ENCODE measurements at places on chromosomes 12 and 14.

GRCh38 chr14:61756135-61756534 is 6.1 kb upstream of the SNAPC1 start:
- no peak for DNase-seq

GRCh38 chr12:53974084-53975063 is at the start of gene HOTAIR:
HOTAIR (minus strand) TSS chr12:53974954.
- DNase-seq = no peak

- DNase-seq = peak; percentile 65
Measured at GRCh38 chr12:49331380-49332222, 5.4 kb downstream of the C1QL4 start.

DNA sequence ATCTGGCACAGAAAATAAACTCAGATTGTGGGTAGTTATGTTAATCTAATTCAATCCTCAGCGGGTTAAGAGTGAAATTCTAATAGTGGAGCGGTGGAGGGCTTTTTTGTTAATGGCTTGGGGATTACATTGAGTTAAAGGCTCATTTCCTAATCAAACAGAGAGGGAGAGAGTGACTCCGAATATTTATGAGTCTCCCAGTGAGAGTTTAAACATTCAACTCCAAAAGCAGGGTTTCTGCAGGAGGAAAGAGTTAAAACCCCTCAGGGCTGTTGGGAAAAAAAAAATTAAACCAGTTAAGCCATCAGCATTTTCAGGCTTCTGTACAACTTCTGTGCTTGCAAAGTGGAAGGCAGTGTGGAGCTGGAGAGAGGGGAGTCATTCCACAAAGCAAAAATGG is 62.1 kb upstream of the ESRRB start:
- no peak for DNase-seq

DNA sequence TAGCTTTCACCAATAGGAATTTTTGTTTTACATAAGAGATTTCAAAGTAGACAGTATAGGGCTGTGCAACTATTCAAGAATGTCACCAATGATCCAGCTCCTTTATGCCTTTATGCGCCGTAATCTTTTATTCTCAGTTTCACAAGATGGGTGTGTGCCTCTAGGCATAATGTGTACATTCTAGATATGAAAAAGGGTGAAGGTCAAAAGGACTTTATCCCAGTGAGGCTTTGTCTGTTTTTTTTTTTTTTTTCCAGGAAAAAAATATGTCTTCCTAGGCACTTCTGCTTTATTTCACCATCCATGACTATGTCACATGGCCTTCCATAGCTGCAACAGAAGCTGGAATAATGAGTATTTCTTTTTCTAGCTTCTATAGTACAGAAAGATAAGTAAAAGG is 142.3 kb upstream of the IGF1 start:
- DNase-seq = no peak

- no peak for DNase-seq
Measured at GRCh38 chr14:75568140-75568539, 10.3 kb upstream of the FLVCR2 start.

DNA sequence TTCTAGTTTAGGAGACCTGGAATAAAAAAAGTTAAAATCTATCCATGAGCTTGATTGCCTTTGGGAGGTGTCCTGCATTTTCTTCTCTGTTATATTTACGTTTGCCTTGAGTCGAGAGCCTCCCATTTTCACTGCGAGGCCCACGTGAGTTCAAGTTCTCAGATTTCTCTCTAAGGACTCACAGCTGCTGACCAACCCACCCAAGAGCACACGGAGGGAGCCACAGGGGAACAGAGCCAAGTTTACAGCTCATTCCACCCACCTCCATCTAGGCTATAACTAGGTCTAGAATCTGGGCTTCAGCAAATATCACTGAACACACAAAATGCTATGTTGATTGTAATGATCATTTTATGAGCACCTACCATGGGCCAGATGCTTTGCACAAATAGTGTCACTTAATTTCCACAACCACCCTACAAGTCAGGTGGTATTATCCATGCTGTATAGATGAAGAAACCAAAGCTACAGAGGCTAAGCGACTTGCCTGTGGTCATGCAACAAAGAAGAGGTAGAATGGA is 16.7 kb downstream of the ALDH1L2 start:
- no peak for DNase-seq

GRCh38 chr12:96980991-96981414 is 73.9 kb downstream of the NEDD1 start:
- DNase-seq = peak; percentile 85

GRCh38 chr14:76314521-76315034 is 61.4 kb upstream of the ESRRB start:
- DNase-seq = no peak

GRCh38 chr14:99760817-99761216 is 32.4 kb upstream of the EML1 start:
- DNase-seq = no peak

DNA sequence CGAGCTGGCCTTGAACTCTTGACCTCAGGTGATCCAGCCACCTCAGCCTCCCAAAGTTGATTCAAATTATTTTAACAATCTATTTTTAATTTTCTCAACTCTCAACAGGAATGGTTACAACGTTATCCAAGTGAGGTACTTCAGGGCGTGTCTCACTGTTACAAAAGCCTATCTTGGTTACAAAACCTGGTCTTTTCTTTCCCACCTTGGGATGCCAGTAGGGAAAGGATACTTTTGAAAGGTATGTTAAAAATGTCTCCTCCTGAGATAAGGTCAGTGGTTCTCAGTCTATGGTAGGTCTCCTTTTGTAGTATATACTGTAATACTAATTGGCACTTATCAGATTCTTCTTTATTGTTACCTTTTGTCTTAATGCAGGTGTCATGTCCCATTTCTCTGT is 4.9 kb downstream of the SPTSSA start:
- DNase-seq = no peak

DNA sequence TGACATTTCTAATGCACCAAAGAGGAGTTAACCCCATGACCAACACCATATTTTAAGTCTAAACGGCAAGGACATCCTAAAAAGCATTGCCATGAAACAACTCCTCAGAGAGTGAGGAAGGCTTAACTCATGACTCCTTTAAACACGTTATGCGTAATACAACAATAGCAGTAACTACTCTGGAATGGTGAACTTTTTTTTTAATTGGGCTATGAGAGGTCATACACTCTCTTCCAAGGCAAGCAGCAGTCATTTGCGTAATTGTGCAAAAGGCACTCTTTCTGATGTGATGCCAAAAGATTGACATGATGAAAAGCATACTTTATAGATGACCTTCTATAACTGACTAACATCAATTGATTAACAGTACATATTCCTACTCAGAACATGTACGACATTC is 39.4 kb downstream of the RHOJ start:
- DNase-seq = peak; percentile 44

- peak; percentile 84 for DNase-seq
Measured at GRCh38 chr14:86915406-86915805, 1077.6 kb downstream of the GALC start.

DNA sequence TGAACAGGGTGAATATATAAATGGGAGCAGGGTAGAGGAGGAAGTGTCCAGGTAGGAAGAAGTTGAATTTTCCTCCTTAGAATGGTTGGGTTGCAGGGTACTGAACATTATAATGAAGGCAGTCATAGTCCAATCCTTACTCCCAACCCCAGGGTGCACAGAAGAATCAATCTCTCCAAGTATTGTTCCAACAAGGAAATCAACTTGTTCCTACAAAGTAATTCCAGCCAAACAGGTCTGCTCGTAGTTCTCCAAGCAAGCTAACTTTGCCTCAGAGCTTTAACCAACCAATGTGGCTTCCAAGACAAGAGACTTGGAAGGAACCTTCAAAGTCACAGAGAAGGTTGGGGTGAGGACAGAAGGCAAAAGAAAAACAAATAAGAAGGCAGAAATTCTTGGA is 527.2 kb downstream of the MED13L start:
- no peak for DNase-seq

GRCh38 chr12:120692524-120693033 is 5.6 kb downstream of the MLEC start:
- peak; percentile 35 for DNase-seq

DNA sequence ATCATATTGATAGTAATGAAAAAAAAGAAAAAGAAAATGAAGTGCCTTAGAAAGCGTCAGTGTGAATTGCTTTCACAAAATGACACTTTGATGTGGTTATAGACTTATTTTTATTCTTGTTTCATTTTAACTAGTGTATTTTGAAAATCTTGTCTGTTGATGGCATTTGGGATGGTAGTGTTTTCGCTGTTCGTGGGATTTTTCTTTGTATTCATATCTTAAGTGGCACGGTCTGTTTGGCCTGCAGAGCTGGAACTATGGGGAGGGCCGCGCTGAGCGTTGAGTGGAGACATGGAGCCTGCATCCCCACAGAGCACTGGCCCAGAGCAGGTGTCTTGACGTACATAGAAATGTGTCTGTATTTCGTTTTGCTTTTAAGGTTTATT is 61.6 kb downstream of the WDR20 start:
- no peak for DNase-seq

DNA sequence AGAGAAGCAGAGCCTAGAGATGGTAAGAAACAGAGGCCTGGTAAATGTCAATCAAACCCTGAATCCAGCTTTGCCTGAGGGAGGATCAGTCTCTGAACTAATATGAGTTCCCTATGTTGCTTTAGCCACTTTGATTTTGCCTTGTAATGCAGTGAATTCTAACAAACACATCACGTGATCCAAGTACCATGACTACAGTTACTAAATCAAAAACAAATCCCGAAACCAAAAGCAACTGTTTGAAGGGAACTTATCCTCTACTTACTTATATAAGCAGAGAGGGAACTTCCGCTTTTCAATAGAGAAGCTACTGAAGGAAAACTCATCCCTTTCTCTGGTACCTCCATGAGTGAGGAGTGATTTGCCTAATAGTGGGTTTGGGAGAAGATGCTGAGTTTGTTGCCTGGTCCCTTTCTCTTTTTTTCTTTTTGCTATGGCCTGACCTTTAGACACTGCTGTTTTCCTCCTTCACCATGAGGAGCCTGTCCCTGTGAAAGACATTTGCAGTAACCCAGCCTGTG is 7.7 kb upstream of the PPTC7 start:
- DNase-seq = peak; percentile 22

DNA sequence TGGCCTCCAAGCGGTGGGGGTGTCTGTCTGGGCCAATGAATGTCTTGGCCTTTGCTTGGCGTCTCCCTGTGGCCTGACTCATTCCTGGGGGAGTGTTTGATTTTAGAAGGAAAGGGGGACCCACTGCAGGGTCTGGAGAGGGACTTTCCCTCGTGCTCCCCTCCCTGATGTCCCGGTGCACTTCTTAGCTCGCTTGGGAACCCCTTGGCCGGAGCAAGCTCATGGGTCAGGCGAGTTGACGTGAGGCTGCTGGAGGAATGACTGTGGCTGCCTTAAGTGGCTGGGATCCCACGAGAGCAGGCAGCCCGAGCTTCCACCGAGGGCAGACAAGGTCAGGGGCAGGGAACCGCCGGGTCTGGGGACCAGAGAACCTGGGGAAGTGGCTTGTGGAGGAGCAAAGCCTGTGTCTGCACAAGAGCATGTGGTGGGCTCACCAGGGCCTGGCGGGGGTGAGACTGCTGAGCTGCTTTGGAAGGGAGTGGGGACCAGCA is 218.4 kb upstream of the C14orf180 start:
- DNase-seq = no peak

GRCh38 chr12:65640489-65640901 is 183.8 kb upstream of the HMGA2 start:
- DNase-seq = peak; percentile 58

GRCh38 chr14:22088614-22089342 is 415.2 kb upstream of the OR4E1 start:
- DNase-seq = peak; percentile 3

GRCh38 chr12:119447618-119448017 is 113.1 kb downstream of the CCDC60 start:
- no peak for DNase-seq

- DNase-seq = no peak
Measured at GRCh38 chr12:72074065-72074464, 135.4 kb downstream of the TPH2 start.

- DNase-seq = no peak
Measured at GRCh38 chr14:77181603-77182437, at the start of gene TMEM63C. TMEM63C (plus strand) TSS chr14:77181798; CDS start chr14:77218814, 37,016 bp downstream.

GRCh38 chr14:85344171-85344570 is 185.8 kb upstream of the FLRT2 start:
- no peak for DNase-seq

GRCh38 chr12:115542656-115543055 is 734.8 kb downstream of the MED13L start:
- no peak for DNase-seq

GRCh38 chr12:109770104-109770860 is 56.7 kb downstream of the FAM222A start:
- DNase-seq = no peak
